ENCODE measurements at places on chromosomes 16 and 17.

- DNase-seq, result no peak
Measured at GRCh38 chr17:59791603-59792457, 84.4 kb downstream of the VMP1 start.

DNA sequence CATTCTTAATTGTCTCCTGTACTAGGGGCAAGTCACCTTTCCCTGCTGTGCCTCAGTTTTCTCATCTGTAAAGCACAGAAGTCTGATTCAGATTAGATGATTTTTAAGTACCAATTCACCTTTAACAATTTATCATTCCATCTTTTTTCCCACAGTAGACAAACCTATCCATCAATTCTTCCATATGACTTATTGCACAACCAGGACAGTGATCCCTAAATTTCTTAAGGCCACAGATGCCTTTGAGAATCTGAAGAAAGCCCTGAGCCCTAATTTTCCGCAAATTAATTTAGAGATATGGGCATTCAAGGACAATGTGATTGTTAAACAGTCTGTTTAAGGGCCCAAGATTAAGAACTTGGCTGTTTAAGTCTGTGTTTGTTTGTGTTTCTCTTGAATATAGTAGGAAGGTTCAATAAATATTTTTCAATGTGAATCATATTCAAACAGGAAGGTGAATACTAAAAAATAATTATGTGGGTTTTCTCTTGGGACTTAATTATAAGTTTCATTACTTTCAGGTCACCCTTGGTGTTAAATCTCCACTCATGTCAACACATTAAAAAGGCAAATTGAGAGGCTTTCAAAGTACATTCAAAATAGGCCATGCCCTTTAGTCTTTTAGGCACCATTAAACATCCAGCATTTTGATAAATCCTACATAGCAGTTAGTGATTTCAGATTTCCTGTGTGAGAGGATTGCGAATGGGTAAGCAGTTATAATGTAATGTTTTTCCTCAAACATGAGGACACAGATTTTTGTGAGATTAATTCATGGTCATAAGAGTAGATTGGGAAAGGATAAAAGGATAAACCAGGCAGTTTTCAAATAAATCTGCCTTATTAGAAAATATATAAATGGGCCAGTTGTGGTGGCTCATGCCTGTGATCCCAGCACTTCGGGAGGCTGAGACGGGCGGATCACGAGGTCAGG lies 34.9 kb upstream of the MMD start:
- DNase-seq, result peak; percentile 27

- DNase-seq, result no peak
Measured at GRCh38 chr17:78092794-78093324, 35.7 kb downstream of the TMC6 start.

DNA sequence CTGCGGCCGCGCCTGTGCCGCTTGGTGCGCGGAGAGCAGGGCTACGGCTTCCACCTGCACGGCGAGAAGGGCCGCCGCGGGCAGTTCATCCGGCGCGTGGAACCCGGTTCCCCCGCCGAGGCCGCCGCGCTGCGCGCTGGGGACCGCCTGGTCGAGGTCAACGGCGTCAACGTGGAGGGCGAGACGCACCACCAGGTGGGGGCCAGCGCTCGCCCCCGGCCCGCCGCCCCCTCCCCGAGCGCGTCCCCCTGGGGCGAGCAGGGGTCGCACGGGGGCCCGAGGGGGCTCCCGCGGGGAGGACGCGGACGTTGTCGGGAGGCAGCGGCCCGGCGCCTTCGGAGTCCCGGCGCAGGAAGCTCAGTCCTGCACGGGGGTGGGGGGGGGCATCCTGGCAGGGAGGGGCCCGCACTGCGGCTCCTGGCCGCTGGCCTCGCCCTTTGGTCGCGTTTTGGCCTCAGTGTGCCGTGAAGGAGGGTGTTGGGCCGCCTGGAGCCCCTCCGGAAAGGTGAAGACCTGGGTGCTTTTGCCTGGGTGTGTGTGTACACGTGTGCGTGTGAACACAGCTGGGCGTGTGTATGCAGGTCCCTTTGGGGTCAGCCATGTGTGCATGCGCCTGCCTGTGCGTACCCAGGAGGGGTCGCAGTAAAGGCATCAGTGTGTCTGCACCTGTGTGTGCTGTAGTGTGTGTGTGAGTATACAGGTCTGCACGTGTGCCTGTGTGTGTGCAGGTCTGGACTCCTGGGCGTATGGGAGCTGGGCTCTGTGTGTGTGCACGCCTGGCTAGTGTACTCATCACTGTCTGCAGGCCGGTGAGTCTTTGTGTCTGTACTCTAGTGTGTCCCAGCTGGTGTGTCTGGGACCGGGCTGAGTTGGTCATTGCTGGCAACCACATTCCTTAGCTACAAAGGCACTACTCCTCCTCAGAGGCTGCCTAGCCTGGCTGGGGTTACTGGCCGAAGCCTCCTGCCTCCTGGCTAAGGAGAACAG lies 615 bp downstream of the NHERF2 start:
- peak; percentile 50 for DNase-seq

GRCh38 chr17:7589204-7589868 lies 558 bp downstream of the SOX15 start:
- DNase-seq, result no peak

DNA sequence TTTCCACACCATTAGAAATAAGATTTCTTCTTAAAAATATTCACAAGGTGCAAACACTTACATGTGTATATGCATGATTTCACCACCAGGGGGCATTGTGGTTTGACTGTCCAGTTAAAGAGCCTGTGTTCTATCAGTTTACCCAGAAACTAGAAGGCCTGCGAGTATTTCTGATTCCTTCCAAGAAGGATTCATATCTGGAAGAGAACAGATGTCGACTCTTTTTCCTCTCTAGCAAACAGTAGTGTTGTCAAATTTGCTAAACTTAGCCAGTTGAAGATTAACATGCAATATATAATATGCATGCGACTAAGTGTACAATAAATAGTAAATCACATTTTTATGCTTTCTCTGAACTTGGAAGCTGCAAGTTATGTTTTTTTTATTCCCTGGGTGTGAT lies 404.1 kb downstream of the WWOX start:
- DNase-seq, result peak; percentile 29

- no peak for DNase-seq
Measured at GRCh38 chr17:65345261-65346005, 208.3 kb downstream of the RGS9 start.

GRCh38 chr16:68382296-68382718 lies 66.0 kb downstream of the SMPD3 start:
- DNase-seq, result no peak

- DNase-seq, result no peak
Measured at GRCh38 chr16:84874004-84874435, 54.2 kb downstream of the CRISPLD2 start.

DNA sequence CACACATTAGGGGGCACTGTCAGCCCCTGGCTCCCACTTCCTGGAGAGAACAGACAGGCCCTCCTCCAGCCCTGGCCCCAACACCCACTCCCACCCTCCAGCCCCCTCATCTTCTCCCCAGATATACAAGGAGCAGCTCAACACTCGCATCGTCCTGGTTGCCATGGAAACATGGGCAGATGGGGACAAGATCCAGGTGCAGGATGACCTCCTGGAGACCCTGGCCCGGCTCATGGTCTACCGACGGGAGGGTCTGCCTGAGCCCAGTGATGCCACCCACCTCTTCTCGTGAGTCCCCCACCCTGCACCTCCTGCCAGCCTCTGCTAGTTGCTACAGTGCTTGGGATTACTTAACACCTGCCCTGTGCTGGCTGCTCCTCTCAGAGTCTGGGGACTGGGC lies 14.4 kb downstream of the ADAM11 start:
- DNase-seq, result peak; percentile 62

DNA sequence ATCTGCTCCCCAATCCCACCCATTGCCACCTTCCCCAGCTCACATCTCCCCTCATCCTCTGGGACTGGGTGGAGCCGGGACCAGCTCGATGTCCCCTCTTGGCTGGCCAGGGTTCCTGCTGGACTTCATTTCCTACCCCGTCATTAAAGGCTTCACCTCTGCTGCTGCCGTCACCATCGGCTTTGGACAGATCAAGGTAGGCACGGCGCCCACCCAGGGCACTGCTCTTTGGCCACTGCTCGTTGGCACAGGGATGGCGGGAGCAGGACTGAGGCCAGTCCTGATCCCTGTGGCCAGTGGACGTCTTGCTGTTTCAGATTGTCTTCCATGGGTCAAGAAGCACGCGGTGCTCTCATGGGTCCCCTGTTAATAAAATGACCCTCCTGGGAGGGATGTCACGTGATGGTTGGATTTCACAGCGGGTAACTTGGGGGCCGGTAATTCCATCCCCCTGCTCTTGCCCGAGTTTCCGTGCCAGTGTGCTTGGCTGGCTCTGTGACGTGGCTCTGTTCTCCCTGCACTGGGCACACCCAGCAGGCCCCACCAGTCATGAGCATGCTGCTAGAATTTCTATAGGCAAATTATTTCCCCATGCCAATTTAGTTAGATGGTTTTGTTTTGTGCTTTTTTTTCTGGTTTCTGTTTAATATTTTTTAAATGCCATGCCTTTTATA lies 3.1 kb downstream of the SLC26A11 start:
- no peak for DNase-seq

GRCh38 chr17:63247706-63248105 lies 198.4 kb downstream of the CYB561 start:
- no peak for DNase-seq

DNA sequence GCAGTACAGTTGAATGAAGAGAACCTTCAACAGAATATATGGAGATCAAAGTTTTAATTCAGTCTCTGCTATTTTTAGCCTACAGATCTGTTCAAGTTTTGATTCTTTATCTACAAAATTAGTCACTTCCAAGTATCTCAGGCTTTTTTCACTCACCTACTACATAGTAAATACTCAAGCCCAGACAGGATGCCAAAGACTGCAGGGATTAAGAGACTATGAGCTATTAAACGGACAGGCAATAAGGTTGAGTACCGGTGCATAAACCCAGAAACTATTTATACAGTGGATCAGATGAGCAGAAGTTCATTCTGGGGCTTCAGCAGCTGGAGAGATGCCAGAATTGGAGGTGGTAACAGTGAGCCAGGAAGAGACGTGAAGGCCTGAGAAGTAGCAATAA lies 18.7 kb upstream of the OR3A1 start:
- no peak for DNase-seq

- DNase-seq, result no peak
Measured at GRCh38 chr16:1174477-1175357, 21.8 kb downstream of the CACNA1H start.

GRCh38 chr16:88907768-88908167 lies 41.3 kb upstream of the PABPN1L start:
- DNase-seq, result peak; percentile 3

GRCh38 chr16:28091656-28092055 lies 28.1 kb upstream of the GSG1L start:
- no peak for DNase-seq

DNA sequence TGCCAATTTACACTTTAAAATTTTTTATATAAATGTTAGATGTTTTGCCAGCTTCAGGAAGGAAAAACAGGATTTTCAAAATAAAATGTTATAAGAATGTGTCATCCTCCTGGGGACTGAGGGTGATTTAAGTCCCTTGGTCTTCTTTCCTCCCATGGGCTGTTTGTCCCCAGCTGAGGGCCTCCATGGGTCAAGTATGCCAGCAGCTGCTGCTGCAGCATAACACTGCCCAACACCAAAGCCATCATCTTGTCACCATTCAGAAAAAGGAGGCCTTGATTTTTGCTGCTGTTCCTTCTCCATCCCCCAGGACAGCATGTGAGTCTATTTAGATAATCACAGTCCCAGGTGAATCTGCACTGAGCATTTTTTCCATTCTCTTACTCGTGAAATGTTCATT lies 188.5 kb downstream of the LGALS9B start:
- no peak for DNase-seq

DNA sequence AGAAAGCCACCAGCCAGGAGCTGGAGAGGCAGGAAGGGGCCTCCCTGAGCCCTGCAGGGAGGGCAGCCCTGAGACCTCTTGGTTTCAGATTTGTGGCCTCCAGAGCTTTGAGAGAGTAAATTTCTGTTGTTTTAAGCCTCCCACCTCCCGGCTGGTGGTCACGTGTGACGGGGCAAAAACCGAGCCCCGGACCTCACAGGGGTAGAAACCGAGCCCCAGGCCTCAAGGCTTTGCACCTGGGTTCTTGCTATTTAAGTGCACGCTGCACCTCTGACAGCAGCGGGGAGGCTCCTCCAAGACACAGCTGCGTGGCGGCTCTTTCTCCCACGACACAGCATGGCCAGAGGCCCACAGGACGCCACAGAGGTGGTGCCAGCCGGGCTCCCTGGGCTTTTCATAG lies 17.4 kb upstream of the ZC3H18 start:
- no peak for DNase-seq

DNA sequence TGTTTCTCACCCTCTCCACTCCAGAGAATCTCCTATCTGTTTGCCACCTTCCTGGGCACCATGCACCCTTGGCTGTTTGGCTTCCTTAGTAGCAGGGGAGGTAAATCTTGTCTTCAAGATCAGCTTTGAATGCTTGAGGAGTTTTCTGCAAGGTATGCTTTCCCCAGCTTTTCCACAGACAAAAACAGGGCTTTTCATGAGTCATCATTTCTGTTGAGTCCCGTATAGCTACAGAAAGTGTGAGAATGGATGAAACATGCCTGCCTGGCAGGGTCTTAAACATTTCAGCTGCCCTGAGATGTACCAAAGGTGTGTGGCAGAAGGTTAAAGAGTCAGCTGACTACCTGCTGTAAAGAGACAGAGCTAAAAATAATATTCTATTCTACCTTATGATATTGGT lies 875.2 kb upstream of the EEF2KMT start:
- DNase-seq, result no peak

- DNase-seq, result no peak
Measured at GRCh38 chr17:2983255-2983654, 80.2 kb downstream of the OR1D5 start.

DNA sequence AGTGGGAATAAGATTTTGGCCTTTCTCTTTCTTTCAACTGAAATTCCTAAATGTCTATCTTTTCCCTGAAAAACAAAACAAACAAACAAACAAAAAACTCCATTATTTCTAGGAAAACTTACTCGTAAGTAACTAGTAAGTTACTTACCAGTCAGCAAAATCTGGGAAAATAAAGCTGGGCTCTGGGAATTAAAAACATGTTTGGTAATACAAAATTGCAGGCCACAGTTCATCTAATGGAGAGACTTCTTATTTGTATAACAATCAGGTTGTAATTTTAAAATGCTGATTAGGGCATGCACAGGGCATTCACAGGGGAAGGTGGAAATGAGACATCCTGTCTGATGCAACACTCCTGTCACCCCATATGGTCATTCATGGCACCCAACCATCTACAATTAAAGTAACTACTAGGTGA lies 3.8 kb upstream of the WIPI1 start:
- DNase-seq, result peak; percentile 44

GRCh38 chr16:4217204-4218131 lies 24.4 kb downstream of the SRL start:
- DNase-seq, result no peak

GRCh38 chr17:72187556-72187955 lies 66.7 kb downstream of the SOX9 start:
- no peak for DNase-seq

GRCh38 chr17:13952009-13952750 lies 117.1 kb upstream of the COX10 start:
- peak; percentile 64 for DNase-seq

GRCh38 chr17:63931981-63932561 lies at the start of gene CD79B:
TSS of gene CD79B (minus strand) at chr17:63932331. CDS start at chr17:63932261, 70 bp downstream.
- no peak for DNase-seq

GRCh38 chr17:835263-835662 lies 53.1 kb downstream of the MRM3 start:
- DNase-seq, result no peak

GRCh38 chr16:29806641-29807425 lies 504 bp downstream of the MAZ start:
- DNase-seq, result peak; percentile 86
